ENCODE measurements at places on chromosomes 4 and X.

- no peak for DNase-seq
Observed at GRCh38 chr4:146833530-146833929, 112.1 kb downstream of the TTC29 start.

GRCh38 chrX:109966246-109966645 is 36.7 kb upstream of the TMEM164 start:
- no peak for DNase-seq

GRCh38 chr4:95044324-95044837 is 286.6 kb downstream of the BMPR1B start:
- no peak for DNase-seq

DNA sequence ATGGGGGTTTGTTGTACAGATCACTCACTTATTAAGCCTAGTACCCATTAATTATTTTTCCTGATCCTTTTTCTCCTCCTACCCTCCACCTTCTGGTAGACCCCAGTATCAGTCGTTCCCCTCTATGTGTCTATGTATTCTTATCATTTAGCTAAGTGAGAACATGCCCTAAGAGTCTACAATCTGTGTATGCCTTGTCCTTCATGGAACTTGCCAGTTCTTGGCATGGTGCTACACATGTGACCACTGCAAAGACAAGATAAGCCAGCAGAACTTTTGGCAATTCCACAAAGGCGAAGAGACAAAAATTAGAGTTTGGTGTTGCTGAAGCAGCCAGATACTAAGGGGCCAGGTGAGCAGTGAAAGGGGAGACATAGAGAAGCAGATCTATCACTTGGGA is 101.3 kb downstream of the CORIN start:
- no peak for DNase-seq

GRCh38 chr4:52933738-52934137 is 71.6 kb downstream of the RASL11B start:
- DNase-seq: no peak

- no peak for DNase-seq
Observed at GRCh38 chr4:57053508-57053907, 56.7 kb downstream of the IGFBP7 start.

- no peak for DNase-seq
Observed at GRCh38 chrX:53280331-53281320, 758 bp downstream of the IQSEC2 start.

GRCh38 chr4:184232975-184233374 is 15.3 kb upstream of the ENPP6 start:
- DNase-seq: no peak

- DNase-seq: no peak
Observed at GRCh38 chrX:10769195-10769594, 148.8 kb upstream of the MID1 start.

DNA sequence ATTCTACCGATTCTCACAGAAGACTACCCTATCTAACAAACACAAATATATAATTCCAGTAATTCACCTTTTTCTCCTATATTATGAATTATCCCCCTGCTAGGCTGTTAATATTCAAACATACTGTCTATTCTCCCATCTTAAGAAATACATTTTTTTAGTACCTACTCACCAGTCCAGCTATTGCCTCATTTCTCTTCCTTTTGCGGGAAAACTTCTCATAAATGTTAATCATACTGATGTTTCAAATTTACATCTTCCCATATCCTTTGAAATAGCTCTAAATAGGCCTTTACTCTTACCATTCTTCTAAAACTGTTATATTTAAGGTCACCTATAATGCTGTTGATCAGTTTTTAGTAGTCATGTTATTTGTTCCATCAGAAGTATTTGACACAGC is 759.1 kb upstream of the SLIT2 start:
- no peak for DNase-seq

- DNase-seq: no peak
Observed at GRCh38 chr4:119197772-119198212, 14.7 kb upstream of the USP53 start.

DNA sequence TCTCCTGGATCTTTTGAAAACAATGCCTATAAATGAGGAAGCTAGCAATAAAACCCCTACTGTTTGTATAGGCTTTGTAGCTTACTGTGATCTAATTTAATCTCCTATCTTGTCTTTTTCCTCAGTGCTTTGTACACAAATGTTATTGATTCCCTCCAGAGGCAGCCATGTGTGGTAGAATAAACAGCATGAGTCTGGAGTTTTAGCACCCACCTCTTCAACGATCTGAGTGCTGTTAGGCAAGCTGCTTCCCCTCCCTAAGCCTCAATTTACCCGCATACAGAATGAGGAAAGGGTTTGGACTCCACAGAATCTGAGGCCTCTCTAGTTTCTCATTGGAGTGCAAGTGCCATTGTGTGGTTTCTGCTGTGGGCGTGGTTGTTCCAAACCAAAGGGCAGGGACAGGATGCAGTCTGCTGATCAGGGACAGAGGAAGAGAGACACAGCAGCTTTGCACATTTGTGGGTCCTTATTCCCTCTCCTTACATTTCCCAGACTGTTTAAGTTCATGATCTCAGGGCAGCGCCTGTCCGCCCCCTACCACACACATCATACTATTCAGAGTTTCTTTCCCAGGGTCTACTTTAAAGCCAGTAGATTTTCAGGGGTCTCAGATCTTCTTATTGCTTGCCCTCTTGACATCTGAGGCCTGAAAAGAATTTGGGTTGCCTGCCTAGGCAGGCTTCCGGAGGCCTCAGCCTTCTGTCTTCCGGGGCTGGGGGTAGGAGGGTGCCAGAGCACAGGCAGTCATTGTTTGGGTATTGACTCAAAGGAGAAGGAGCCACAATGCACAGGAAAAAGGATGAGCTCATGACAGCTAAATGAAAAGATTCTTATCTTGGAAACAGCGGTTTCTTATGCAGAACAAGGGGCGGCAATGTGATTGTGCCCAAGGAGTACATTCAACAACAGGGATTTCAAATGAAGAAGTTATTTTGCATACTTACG is 114.9 kb upstream of the TEX13D start:
- no peak for DNase-seq
